SK-N-SH (cell line): ENCODE measurements at places on chromosomes 3 and 15.
A peak's percentile ranks its signal among the peaks of the same experiment; 100 is the strongest.

DNA sequence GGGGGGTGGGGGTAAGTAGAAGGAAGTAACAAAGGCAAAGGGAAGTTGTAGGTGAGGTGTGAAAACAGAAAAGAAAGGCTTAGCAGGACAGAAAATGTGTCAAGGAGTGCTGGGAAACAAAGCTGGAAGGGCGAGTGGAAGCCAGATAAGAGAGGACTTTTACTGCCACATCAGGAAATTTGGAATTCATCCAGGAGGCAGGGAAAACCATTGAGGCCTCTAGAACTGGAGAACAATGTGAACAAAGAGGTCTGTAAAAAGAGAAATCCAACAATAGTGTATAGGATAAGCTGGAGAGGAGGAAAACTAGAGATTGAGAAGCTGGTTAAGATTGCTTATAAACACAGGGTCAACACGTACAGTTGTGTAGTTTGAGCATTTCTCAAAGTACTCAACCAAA is 116.6 kb downstream of the NTRK3 start:
- no peak for DNase-seq

DNA sequence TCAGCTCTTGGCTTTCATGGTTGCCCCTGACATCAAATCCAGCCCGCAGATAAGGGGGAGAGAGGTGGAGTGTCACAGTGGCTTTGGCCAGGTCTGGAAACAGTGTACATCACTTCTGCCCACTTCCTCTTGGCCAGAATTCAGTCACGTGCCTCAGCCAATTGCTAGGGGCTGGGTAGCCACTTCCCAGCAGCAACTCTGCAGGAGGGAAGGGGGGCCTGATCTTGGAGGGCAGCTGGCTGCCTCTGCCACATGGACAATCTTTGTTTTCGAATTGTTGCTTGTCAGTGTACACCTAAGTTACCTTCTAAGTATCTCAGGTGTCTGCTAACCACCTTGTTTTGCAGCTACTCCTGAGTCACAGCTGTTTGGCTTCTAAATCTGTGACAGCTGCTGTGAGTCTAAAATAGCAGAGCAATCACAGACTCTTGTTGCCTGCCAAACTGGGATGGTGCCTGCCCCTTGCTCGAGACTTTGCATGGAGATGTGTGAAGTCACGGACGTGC is 41.0 kb upstream of the LIMD1 start:
- DNase-seq = peak; percentile 63

GRCh38 chr3:8457039-8457438 is 44.6 kb upstream of the LMCD1 start:
- no peak for DNase-seq

DNA sequence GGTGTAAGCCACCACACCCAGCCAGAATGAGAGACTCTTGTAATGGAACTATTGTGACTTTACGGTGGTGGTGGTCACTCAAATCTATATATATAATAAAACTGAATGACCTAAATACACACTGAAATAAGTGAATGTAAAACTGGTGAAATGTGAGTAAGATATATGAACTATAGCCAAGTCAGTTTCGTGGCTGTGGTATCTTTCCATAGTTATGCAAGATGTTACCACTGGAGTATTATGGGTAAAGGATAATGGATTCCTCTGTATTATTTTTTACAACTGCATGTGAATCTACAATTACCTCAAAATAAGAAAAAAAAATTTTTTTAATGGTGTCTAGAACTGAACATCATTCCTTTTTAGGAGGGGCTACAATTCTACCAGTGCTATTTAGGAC is 21.9 kb downstream of the PIK3CB start:
- DNase-seq = no peak
